Cortex of kidney (tissue), 1 donor: ENCODE measurements at places on chromosomes 7 and 10.

GRCh38 chr10:75465450-75465827 lies 34.0 kb downstream of the LRMDA start:
- no peak for DNase-seq

- DNase-seq, result no peak
Measured at GRCh38 chr10:29522061-29522855, 112.5 kb downstream of the SVIL start.

DNA sequence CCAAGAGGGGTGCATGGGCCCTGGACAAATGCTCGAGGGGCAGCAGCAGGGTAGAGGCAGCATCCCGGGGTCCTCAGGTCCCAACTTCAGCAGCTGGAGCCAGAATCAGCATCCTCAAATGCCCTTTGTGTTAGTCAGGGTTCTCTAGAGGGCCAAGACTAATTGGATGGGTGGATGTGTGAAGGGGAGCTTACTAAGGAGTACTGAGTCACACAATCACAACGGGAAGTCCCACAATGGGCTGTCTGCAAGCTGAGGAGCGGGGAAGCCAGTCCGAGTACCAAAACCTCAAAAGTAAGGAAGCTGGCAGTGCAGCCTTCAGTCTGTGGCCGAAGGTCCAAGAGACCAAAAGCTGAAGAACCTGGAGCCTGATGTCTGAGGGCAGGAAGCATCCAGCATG lies 162.9 kb upstream of the TCERG1L start:
- DNase-seq, result no peak

DNA sequence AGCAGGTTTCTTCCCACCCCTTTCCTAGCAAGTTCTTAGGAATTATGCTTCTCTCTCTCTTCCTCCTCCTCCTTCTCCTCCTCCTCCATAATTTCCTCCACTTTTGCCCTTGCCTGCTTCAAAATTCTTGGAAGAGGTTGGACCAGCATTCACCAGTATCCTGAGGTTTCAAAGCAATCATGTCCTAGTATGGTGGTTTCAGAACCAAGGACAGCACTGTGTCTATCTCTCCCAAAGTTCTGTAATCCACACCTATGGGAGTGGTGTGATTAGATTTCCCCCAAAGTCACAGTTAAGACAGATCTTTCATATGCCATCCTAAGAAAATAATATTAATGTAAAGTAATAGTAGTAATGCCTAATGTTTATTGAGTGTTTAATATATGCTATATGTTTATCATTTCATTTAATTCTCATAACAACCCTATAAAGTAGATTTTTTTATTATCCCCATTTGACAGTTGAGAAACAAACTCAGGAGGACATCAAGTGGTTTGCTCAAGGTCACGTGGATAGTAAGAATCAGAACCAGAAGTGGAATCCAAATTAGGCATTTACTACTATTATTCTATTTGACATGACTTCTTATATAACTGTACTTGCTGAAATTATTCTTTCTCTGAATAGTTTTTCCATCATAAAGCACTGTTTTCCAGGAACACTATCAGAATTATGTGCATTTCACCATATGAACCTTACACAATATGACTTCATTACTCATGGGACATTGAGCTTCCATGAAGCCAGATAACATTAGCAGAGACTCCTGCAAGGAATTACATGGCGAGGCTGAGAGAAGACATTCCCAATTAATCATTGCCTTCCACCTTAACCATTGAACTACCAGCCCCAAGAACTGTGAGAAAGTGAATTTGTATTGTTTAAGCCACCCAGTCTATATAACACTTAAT lies 91.4 kb downstream of the IPMK start:
- DNase-seq, result no peak

DNA sequence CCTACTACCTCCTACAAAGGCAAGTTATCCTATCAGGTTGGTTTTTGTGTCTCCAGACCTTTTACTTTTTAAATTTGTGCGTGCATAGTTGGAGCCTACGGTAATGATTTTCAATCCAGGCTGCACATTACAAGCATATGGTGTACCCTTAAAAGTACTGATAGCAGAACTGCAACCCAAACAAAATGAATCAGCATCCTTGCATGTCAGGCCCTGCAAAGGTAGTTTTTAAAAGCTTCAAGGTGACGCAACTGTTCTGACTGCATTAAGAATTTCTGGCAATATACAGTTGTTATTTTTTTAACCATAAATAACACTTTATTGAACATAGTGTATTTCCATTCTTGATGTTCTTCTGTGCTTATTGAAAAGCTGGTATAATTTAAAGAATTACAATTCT lies 28.9 kb downstream of the GNAT3 start:
- DNase-seq, result no peak

- DNase-seq, result no peak
Measured at GRCh38 chr10:108690530-108690929, 1232.8 kb downstream of the XPNPEP1 start.
